Cardiac septum (tissue), 1 donor: ENCODE measurements at places on chromosomes 4 and X. TPM values are rescaled to one million over a fixed set of nuclear protein-coding genes. Genes with fewer than 3 reads are reported as not detected.

STIM2 gene
- 10.1 TPM for total RNA-seq

CT45A6 gene
- not detected for total RNA-seq

RAB41 gene
- not detected for total RNA-seq

CNKSR2 gene
- 1.00 TPM for total RNA-seq

IBSP gene
- not detected for total RNA-seq

IL13RA2 gene
- 0.54 TPM for total RNA-seq

GPR50 gene
- total RNA-seq, result not detected

RNF128 gene
- total RNA-seq, result 0.32 TPM

CT83 gene
- not detected for total RNA-seq

SLC26A1 gene
- total RNA-seq, result 0.22 TPM

PPEF2 gene
- not detected for total RNA-seq

TMEM31 gene
- total RNA-seq, result not detected

MAGEB2 gene
- total RNA-seq, result not detected

CT45A2 gene
- total RNA-seq, result not detected

PGM2 gene
- total RNA-seq, result 9.5 TPM

GYPA gene
- 0.48 TPM for total RNA-seq

PWWP3B gene
- 11.5 TPM for total RNA-seq

F11 gene
- 0.35 TPM for total RNA-seq

YY2 gene
- total RNA-seq, result 0.97 TPM

SMIM10L2A gene
- total RNA-seq, result 0.97 TPM

SCLT1 gene
- 9.6 TPM for total RNA-seq

PNMA6F gene
- total RNA-seq, result not detected

PNMA6E gene
- total RNA-seq, result not detected

ADAMTS3 gene
- 0.75 TPM for total RNA-seq

GPAT3 gene
- total RNA-seq, result 38.5 TPM

C4orf54 gene
- 1.3 TPM for total RNA-seq

TNMD gene
- 2.6 TPM for total RNA-seq

GAGE12E gene
- not detected for total RNA-seq

GEMIN8 gene
- total RNA-seq, result 17.8 TPM

NUDT10 gene
- 0.35 TPM for total RNA-seq

ZXDA gene
- total RNA-seq, result 4.5 TPM

PRRG1 gene
- total RNA-seq, result 9.8 TPM

ZNF157 gene
- total RNA-seq, result 0.11 TPM

USP17L20 gene
- total RNA-seq, result not detected

RHOXF2B gene
- total RNA-seq, result not detected

HSFX3 gene
- 0.59 TPM for total RNA-seq

XK gene
- 6.8 TPM for total RNA-seq

ETDB gene
- total RNA-seq, result not detected
